ENCODE measurements at places on chromosomes 2 and 18.
A peak's percentile ranks its signal among the peaks of the same experiment; 100 is the strongest.

DNA sequence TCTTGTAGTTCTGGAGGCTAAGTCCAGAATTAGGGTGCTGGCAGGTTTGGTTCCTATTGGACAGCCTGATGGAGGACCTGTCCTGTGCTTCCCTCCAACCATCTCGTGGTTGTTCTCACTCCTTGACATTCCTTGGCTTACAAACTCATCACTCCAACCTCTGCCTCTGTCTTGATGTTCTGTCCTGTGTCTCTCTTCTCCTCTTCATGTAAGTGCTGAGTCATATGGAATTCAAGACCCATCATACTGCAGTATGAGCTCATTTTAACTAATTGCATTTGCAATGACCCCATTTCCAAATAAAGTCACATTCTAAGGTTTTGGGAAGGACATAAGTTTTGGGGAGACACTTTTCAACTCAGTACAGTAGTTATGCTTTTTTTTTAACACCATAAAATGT, 374.7 kb downstream of the TRIB2 start:
- no peak for DNase-seq

DNA sequence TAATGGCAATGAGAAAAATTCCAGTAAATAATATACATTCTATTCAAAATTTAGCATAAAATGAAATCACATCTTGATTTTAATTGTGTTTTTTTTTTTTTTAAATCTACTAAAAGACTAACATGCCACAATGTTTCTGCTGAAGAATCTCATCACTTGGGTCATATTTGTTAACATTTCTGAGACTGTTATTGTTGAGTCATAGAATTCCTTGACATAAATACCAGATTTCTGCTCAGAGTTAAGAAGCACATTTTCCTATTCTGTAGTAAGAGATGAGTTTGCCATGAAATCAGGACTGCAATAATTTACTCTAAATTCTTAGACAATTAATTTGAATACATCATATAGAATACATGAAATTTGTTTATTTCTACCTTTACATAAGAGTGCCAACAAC, 154.9 kb upstream of the KYNU start:
- DNase-seq, result no peak

GRCh38 chr18:34050661-34051060, 174.1 kb downstream of the NOL4 start:
- no peak for DNase-seq

GRCh38 chr2:119218478-119219064, 5.1 kb upstream of the STEAP3 start:
- peak; percentile 92 for DNase-seq

DNA sequence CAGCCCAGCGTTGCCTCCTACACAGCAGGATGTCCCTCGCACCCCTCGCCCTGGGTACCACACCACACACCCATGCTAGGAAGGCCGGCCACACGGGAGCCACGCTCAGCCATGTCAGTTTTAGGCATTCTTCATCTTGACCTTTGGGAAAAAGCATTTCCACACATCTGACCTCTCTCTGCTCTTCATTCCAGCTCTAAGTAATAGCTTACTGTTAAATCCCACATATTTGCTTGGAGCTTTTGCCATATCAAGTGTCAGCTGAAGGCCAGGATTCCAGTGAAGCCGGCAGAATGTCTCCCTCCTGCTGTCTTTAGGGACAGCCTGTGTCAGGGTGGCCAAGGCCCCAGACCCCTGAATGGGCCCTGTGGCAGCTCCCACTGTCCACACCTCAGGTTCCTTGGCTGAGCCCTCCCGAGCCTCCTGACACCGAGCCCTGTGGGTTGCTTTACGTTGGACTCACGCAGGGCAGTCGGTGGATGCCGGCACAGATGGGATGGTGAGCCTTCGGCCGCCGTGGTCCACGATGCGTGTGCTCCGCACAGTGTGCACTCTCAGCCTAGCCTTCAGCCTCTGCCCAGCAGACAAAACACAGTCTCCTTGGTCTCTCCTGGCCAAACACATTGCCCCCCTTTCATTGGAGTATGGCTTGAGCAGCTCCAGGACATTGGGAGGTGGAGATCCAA, 202.0 kb downstream of the SEPTIN10 start:
- no peak for DNase-seq

DNA sequence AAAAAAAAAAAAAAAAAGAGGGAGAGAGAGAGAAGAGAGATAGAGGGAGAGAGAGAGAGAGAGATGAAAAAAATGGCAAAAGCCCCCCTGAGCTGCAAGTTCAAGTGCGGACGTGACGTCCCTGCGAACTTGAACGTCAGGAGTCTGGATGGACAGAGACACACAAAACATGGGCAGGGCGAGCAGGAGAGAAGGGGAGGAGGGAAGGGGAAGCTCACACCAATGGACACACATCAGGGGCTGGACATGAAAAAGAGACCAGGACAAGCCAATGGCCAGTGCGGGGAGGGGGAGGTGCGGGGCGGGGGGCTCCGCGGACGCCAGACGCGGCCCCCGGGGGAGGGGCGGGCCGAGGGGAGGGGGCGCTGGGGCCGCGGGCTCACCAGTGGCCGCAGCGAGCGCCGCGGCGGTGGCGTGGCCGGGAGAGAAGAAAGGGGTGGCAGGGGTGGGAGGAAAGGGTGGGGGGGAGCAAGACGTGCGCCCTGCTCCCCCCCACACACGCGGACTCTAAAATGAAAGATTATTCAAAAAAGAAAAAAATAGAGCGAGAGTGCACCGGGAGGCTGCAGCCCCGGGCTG, at the start of gene BCL11A:
Gene BCL11A (minus strand): TSS at position 160 of the 579 bp plus-strand sequence. CDS start 384 bp downstream, outside the sequence.
- DNase-seq, result peak; percentile 21

DNA sequence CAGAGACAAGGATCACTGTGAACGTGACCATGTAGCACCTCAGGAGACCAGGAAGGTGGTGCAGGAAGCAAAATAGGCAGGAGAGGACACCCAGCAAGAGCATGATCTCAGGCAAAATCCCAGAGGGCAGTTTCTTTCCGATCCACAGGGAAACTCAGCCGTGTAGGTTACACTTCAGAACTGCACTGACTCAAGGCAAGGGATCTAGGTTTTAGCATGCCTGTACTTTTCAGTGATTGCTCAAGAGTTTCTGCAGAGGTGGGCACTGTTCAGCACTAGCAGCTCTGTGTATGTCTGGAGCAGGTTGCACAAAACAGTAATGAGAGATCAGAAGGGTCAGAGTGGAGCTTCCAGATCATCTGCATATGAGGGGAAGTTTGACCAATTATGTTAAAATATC, 116.7 kb upstream of the RNF152 start:
- DNase-seq, result no peak

- peak; percentile 29 for DNase-seq
Measured at GRCh38 chr18:79877163-79878091, 74.0 kb downstream of the SLC66A2 start.

- no peak for DNase-seq
Measured at GRCh38 chr18:47206945-47207637, 30.9 kb upstream of the IER3IP1 start.

DNA sequence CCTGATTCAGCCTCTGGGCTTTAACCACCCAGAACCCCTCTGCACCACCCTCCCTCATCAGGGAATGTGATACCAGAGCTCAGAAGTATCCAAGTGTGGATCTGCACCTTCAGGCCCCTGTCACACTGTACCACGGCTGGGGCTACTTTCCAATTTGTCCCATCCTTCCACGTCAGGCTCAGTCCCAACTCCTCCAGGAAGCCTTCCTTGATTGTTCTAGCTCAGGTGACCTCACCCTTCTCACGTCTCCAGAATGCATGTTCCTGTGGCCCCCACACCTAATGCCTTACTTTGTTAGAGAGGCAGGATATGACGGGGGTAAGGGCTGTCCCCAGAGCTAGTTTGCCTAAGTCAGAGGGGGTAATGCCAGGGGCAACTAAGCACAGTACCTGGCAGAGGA, 134.3 kb downstream of the TFCP2L1 start:
- no peak for DNase-seq

DNA sequence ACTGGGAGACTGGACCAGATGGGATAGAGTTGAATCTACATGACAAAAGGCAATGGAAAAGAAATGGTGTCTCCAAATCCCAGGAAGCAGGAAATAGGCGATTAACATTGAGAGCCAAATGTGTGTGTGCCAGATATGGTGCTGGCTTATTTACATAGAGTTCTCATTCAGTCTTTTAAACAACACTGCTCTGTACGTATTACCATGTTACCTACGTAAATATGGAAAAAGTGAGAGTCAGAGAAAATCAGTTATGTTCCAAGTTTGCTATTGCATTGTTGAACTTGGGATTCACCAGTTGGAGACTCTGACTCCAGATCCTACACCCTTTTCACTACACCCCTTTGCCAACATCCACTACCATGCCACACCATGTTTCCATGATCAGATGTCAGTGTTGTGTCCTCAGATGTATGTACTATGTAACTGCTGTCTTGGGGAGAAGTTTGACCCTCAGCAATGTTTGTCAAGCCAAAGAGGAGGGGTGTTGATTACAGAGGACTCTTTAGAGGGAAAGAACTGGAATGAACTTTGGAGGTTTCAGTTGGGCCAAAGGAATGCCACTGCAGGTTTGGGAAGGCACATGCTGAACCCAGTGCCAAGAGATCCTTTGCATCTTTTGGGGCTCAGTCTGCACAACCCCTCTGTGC, 19.6 kb upstream of the GREB1 start:
- no peak for DNase-seq

GRCh38 chr2:38735999-38736320, 15.2 kb downstream of the SRSF7 start:
- DNase-seq, result no peak

DNA sequence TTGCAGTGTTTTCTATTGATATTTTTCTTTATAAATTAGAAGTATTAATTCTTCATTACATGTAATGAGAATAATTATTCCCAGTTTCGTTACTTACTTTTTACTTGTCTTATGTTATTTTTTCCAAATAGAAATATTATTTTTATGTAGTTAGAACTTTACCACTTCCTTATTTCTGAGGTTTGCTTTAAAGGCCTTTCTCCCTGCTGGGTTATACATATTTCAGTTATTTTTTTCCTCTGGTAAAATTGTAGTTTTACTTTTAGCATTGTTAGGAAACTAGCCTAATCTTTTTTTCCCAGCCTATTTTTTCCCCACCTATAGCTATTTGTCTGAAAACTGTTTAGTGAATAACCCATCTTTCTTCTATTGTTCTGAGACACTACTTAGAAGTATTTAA, 17.1 kb downstream of the RNF144A start:
- no peak for DNase-seq

- no peak for DNase-seq
Measured at GRCh38 chr2:183348492-183348891, 224.2 kb downstream of the NUP35 start.

DNA sequence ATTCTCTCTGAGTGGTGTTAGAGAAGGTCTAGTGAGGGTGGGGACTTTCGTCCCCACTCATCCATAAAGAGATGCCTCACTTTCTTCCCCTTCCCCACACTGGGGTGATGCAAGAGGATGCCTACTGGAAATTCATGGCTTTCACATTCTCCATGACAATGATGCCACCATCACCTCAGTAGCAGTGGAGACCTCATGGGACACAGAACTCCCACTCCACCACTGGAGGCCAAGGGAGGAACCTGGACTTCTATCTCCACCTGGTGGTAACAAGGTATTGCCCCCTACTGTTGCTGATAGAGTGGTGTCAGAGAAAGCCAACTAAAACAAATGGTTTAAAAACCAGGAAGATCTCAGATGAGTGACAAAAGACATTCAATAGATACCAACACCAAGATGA, 110.9 kb downstream of the INHBB start:
- no peak for DNase-seq

DNA sequence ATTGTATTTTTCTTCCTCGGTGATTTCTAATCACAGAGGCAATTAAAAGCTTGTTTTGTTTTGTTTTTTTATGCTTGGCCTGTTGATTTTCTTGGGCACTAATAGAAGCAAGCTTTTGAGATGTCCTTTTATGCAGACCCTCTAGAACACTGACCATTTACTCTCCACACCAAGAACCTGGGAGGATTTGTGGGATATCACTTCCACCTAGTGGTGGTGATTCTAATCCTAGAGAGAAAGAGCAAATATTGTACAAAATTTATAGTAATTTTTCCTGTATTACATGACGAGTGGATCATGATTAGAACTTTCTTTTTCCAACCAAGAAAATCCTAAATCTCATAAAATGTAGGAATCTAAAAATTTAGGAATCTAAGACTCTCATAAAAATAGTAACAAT, 23.4 kb downstream of the NEMP2 start:
- peak; percentile 59 for DNase-seq

- peak; percentile 94 for DNase-seq
Measured at GRCh38 chr2:219506802-219507526, 7.3 kb upstream of the ASIC4 start.

DNA sequence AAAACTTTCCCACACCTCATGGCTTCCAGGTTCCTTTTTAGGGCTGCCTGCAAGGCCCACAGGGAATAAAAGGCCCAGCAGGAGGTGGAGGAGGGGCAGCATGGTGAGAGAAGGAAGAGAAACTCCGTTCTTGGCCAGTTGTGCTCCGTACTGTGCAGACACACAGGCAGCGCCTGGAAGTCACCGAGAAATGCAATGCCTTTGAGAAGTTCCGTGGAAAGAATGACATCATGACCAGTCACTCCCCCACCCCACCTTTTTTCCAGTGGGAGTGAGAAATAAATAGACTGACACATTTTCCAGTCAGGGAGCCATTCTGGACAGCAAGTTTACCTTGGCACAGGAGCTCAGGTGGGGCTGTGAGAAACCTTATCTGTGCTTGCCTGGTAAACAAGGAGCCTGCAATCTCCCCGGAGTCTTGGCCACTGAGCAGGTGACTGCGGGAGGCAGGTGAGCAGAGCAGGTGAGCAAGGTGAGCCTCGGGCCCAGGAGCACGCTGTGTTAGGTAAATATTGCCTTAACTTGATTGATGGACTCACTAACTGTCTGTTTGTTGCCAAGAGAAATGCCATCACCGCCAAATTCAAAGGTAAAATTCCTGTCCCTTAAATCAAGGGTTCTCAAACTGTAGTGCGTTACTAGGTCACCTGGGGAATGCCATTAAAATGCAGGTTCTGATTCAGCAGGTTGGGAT, 13.5 kb upstream of the LBH start:
- DNase-seq, result no peak

- peak; percentile 9 for DNase-seq
Measured at GRCh38 chr2:30448308-30448707, 1.3 kb downstream of the LCLAT1 start.

- DNase-seq, result no peak
Measured at GRCh38 chr2:123747326-123747725, 277.8 kb upstream of the CNTNAP5 start.

DNA sequence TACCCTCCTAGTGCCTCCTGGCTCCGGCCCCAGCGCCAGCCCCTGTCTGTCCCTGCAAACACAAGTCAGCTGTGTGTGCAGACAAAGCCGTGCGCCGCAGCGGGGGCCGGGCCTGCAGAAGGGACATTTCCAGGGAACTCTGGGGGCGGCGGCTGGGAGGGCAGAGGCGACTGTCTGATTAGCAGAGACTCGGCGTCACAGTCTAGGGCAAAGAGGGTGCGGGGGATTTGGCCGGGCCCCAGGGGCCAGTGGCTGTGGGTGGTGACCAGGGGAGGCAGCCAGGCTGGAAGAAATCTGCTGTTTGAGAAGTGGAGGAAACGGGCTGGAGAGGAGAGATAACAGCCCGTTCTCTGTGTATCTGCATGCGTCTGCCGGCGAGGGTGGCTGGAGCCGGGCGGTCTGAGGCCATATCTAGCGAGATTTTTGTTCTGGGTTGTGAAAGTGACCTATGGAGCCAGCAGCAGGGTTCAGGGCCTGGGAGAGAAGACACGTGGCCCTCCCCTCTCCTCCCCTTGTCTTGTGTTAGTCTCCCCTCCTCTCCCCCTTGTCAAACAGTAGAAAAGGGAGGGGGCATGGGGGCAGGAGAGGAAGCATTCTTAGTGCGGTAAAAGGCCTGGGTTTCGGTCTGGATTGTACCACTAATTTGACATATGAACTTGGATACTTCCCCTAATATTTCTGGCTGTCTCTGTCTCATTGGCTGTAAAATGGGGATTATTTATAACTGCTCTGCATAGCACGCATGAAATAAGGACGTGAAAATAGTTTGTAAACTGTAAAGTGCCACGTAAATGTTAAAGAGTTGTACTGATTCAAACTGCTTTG, 169.4 kb downstream of the SMAD7 start:
- DNase-seq, result no peak

Measured in cerebellar cortex (tissue), 1 donor.